Tibial artery (tissue), 4 donors: ENCODE measurements at places on chromosomes 11 and 22.

DNA sequence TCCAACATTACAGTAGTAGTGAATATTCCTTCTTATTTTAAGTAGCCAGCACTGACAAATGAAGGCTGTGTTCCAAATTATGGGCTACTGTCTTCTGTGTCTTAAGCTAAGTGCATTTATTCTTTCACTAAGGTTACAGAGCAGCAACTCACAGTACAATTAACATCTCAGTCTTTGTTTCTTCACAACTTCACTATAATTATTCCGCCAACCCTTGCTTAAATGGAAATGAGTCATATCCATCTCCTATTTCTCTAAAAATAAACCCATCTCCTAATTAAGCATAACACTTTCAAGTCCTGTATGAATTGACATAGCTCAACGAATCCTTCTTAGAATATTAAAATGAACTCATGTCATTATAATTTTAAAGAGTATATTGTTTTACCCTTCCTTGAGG, 6.7 kb downstream of the ETS1 start:
- DNase-seq: no peak

- DNase-seq: no peak
Measured at GRCh38 chr11:64799623-64800302, 3.3 kb downstream of the MAP4K2 start.

GRCh38 chr11:18699848-18700261, 1.3 kb downstream of the TMEM86A start:
- peak; percentile 74 for DNase-seq

DNA sequence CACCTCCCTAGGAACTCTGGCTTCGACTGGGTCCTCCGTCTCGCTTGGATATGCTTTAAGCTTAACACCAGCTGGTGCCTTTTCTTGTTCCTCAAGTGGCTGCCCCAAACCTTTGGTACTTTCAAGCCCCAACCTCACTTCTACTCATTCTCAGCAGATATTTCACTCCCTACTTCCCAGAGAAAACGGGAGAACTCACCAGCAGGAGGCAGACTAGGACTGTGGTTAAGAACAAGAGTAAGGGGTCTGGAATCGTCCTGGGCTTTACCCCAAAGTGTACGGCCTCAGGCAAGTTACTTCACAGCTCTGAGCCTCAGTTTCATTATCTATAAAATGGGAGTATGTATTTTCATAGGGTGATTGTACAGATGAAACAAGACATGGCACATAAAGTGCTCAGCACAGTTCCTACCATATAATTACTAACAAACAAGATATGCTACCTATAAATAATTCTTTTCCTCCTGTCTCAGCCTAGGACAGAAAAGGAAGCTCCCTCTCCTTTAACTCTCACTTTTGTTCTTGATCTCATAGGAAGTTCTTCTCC, 37.8 kb downstream of the PAMR1 start:
- DNase-seq: no peak

- no peak for DNase-seq
Measured at GRCh38 chr11:31926106-31926505, 115.0 kb upstream of the PAX6 start.

DNA sequence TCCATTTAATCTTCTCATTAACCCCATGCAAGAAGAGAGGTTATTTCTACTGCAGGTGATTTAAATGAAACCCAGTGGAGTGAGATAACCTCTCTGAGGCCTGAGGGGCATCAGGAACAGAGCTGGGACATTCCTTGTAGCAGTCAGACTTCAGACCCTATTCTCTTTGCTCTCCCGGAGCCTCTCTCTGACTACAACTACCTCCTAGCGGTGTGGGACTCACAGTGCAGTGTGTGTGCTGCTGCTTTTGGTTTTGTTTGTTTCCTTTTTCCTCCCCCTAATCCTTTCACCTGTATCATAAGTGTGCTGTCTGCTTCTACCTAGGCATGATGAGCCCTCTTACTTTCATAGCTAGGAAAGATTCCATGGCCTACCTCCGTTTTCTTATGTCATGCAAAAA, 769.6 kb downstream of the NTM start:
- DNase-seq: no peak

DNA sequence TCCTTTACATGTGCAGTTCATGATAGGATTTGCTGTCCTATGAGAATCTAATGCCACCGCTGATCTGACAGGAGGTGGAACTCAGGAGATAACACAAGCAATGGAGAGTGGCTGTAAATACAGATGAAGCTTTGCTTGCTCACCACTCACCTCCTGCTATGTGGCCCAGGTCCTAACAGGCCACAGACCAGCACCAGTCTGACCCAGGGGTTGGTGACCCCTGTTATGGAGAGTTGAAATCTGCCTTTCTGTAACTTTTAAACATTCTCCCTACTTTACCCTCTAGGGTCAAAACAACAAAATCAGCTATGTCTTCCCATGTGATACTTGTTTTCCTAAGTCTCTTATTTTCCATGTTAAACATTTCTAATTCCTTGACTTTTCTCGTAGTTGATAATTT, 48.7 kb upstream of the BARX2 start:
- DNase-seq: no peak

DNA sequence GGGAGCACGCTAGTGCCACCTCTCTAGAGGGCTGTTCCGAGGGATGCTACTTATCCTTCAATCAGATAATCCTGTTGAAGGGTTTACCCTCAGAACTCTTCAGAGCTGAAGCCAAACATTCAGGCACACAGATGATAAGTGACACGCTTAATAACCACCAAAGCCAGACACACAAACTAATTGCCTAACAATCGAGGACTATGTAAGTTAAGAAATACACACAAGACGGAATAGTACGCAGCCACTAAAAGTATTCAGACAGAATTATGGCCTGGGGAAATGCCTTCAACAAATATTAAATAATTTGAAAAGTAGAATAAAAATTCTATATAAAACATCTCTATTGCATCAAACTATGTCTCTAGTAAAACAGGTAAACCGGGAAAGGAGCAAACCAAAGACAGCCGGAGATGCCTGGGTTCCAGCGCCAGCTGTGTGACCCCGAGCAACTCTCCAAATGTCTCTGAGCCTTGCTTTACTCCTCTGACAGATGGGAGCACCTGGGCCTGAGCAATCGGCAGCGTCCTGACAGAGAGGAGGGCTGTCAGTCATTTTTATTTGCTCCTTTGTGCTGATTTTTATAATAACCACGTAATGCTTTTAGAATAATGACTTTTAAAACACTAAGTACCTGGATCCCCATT, 11.3 kb downstream of the LRFN4 start:
- DNase-seq: no peak

DNA sequence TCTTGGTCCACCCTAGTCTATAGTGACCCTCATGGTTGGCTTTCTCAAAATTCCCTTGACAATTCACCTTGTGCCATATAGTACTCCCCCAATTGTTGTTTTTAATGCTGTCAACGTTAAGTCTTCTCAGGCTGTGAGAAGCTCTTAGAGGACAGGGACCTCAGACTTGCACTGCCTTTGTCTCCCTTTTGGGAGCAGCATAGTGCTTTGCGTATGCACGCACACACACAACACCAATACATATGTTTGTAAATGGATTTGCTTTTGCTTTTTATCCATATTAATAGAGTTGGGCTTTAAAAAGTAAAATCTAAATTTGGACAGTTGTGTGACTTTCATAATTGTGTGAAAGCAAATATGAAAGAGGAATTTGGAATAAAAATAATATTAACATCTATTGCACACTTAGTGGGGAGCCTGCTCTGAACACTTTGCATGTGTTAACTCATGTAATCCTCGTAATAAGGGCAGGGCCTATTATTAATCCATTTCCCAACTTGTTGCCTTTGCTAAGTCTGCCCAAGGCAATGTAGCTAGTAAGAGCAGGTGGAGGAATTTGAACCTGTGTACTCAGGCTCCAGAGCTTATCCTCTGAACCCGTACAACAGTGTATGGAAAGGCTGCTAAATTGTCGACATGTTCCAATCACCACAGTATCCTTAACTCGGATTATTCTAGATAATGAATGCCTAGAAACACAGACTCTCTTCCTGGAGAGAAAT, 257.7 kb upstream of the NARS2 start:
- no peak for DNase-seq

DNA sequence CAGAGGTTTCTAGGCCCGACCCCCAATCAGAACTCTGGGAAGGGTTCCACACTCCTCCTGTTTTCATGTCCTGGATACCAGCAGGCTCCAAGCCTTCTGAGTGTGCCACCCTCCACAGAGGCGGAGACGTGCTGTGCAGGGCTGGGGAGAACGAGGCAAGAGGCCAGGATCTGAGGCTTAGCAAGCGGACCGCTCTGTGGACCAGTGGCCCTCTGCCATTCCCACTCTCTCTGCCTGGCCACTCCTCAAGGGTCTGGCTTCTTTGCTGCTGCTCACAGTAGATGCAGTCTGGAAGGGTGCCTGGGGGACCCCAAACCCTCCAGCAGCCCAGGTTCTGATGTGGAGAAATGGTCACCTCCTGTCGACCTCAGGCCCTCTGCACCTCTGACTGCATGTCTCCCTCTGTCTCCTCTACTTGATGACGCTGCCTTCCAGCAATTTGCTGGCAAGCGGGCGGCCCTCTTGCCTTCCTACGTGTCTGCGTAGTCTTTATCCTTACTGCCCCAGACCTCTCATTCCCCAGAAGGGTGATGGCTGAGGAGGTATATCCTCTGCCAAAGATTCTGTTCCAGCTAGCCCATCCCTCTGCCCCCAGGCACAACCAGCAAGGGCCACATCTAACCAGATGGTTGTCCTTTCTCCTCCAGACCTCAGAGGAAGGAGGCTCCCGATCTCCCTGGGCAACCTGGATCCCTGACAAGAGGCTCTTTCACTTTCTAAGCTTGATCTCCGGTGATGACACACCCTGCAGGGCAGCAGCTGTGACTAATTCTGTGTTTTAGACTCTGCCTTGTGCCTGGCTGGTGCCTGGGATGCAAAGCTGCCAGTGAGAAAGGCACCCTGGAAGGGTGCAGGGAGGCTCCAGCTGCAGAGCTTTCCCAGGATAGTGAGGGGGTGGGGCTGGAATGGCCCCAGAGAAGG, 87.3 kb downstream of the NAT10 start:
- DNase-seq: peak; percentile 71

DNA sequence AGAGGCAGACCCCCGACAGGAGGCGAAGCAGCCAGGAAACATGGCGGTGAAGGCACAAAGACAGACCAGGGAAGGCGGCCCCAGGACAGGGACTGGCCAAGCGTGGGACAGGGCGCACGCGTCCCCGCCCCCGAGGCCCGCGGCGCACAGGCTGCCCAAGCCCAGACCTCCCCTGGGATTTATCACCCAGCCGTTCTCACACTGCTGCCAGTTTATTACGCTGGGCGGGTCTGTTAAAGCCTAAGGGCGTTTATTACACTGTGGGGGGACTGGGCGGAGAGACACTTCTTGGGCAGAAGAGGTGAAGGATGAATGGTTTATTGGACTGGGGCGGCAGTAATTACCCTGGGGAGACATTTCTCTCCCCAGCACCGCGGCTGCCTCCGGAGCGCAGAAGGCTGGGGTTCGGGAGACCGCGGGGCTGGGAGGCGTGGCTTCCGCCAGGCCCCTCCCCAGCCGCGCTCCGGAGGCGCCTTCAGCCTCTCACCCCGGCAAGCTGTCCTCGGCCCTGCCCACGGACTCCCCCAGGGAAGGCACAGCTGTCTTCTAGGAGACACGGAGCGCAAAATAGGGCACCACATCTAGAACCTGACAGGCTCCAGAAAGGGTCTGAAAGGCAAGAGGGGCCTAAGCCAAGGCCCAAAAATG, 47.1 kb downstream of the SLC22A12 start:
- no peak for DNase-seq

- DNase-seq: peak; percentile 33
Measured at GRCh38 chr22:21445437-21446127, 21.6 kb upstream of the TMEM191C start.
